Gastroesophageal sphincter (tissue), 4 donors: ENCODE measurements at places on chromosomes 3 and 15. TPM values are rescaled to one million over a fixed set of nuclear protein-coding genes. Genes with fewer than 3 reads are reported as not detected.
A peak's percentile ranks its signal among the peaks of the same experiment; 100 is the strongest.

Gene HYAL3
- total RNA-seq: 4.6 TPM

Gene ARID3B
- total RNA-seq: 6.9 TPM

Gene THPO
- not detected for total RNA-seq

Gene IGSF11
- 2.0 TPM for total RNA-seq

Gene CIDEC
- total RNA-seq: 12.4 TPM

Gene RASGRP1
- 0.79 TPM for total RNA-seq

Gene CA12
- total RNA-seq: 46.7 TPM

Gene CACNA2D2
- 0.31 TPM for total RNA-seq

Gene SUSD5
- 4.5 TPM for total RNA-seq

Gene LIPH
- 0.58 TPM for total RNA-seq

DNA sequence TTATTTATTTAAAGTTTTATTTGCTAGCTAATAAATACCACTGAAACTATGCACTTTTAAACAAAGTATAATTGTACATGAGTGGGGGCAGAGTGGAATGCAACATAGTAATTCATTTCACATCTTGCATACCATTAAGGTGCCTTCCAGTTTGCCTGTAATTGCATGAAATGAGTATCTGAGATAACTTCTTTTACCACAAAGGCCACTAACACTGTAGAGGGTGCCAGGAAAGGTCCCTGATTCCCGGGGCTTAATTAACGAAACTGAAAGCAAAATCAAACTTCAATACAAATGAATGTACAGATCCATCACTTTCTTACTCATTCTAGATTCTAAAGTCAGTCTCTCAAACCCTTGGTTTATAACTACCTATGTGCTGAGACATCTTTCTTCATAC is 2.1 kb downstream of the CD47 start:
- ATAC-seq: no peak

DNA sequence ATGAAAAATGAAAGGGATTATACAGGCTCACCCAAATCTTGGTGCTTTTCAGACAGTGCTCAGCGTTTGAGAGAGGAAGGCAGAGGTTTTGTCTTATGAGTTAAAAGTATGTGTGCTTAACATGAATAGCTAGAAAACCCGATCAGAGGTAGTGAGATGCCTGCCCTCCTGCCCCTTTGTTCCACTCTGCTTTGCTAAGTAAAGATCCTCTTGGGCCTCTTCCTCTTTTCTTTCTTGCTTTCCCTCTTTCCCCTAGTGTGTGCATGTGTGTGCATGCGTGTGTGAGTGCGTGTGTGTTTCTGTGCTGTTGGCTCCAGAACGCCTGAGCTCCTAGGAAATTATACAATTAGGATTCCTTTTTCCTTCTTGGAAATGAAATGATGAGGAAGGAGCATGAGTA is 261.3 kb upstream of the NR2E3 start:
- no peak for ATAC-seq

- ATAC-seq: no peak
Observed at GRCh38 chr15:66758844-66759243, 56.8 kb downstream of the SMAD6 start.

GRCh38 chr3:29334706-29335105 is 53.8 kb downstream of the RBMS3 start:
- ATAC-seq: no peak

DNA sequence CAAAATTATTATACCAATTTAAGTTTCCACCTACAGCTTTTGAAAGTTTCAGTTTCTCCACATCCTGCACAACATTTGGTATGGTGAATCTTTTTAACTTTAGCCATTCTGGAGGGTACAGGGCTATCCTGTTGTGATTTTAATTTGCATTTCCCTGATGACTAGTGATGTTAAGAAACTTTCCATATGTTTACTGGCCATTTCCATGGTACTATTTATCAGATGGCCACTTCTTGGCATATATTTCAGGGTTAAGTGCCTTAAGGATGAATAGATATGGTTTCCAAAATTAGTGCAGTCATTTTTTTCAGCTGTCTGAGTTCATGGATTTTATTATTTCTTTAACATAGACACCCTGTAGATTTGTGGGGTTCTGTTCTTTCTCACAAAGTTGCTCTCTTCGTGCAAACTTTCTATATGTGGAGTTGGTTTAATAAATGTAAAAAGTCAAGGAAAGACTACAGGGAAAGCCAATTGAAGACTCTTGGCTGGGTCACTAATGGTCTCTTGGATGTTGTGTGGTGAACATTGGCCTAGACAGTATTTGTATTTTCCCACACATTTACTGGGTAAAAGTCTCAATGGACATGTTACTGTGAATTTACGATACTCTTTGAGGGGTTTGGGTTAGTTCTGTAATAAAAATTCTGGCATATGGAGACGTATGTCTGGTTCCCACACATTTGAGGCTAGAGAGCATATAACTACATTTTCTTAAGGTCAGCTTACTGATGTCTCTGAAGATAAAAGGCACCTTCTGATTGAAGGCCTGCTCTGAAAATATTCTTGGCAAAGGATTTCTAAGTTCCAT is 147.5 kb upstream of the PDZRN3 start:
- ATAC-seq: no peak

DNA sequence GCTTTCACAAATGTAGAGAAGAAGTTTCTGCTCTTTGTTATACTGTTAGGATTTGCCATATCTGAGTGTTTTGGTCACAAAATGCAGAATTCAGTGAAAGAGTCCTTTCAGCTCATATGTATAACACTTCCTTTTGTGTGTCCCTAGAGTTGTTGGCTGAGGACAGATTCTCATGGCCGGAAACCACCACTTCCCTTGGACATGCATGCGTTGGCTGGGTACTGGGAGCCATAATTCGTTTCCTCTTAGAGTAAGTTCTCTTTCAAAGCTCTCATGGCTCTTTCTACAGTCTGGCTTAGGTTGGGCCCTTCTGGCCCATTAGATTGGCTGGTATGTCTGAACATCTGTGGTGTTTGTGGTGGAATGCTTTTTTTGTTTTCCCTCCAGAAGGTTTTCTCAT is 298.5 kb downstream of the DIPK2A start:
- ATAC-seq: no peak

- ATAC-seq: no peak
Observed at GRCh38 chr3:60893946-60894345, 357.3 kb downstream of the FHIT start.

DNA sequence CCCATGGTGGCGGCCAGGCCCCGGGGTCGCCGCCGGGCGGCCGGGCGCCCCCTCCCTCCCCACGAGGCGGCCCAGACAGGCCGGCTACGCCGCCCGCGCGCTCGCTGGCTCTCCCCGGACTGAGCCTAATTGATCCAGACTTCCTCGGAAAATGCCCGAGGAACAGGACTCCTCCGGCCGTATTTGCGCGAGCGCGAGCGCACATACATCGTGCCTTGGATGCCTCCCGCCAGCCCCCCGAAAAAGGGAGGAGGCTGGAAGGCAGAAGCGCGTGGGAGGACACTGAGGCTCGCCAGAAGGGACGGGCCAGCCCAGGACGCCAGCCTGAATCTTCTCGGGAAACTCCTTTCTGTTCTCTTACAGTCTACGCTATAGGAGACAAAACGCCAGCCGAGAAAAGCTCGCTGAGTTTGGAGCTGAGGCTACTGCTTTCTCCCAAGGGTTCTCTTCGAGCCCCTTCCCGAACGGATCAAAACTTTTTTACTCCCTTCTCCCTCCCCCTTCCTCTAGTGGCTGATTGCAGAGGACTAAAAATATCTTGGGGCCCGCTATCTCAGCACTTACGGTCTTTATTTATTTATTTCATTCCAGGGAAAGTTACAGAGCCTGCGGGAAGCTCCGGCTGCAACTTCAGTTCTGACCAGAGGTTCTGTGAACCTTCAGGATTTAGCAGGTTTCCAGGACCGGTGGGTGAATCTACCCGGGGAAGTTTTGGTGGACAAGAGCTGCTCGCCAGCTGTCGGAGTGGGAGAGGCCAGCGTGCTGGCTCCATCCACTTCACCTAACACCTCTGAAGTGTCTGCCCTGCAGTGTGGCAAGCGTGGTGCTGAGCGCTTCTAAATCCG is at the start of gene PDZRN3:
TSS of gene PDZRN3 (minus strand) at position 121 of the 845 bp plus-strand sequence.
- peak; percentile 73 for ATAC-seq

- no peak for ATAC-seq
Observed at GRCh38 chr15:39583596-39584265, 2.9 kb downstream of the THBS1 start.

- no peak for ATAC-seq
Observed at GRCh38 chr15:62142736-62143135, 22.3 kb downstream of the C2CD4B start.

DNA sequence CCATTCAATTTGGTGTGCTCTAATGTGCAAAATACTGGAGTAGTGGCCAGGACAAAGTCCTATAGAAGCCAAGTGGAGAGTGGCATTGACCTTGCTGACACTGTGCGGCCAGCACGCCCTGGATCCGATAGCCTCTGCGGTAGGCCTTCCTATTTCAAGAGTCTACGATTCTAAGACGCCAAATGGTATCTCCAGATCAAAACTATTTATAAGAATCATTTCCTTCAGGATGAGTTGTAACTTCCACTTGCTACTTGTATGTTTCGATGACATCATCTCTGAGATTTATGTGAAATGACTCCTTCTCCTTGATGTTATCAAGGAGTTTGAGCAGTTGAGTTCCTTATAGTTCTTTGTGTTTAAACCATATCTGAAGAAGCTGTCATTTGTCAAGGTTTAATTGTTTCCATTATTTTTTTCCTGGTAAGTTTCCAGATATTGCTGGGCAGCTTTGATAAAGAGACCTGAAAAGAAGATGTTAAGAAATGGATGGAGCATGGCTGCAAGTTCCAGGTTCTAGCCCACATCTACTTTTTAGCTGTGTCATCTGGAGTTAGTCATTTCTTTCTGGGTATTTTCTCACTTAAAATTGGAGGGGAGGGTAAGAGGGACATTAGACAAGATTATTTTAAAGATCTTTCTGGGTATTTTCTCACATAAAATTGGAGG is 71.8 kb downstream of the TMEM44 start:
- no peak for ATAC-seq

- ATAC-seq: no peak
Observed at GRCh38 chr3:71308836-71309235, 274.7 kb downstream of the FOXP1 start.

DNA sequence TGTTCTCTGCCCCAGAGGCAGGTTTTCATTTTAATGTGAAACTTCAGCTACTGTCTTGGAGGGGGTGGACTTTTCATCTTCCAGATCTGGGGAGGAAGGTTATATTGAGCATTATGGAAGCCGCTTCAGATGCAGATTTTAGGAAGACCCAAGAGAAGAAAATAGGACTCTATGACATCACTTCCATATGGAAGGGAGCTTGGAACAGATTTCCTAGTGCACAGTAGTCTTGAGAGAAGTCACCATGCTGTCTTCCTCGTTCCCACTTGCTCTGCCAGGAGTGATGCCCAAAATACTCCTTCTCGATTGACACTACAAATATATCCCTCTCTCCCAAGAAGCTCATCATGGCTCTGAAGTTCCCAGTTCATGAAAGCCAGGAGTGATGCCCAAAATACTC is 197.2 kb downstream of the ATP10A start:
- ATAC-seq: no peak

- peak; percentile 40 for ATAC-seq
Observed at GRCh38 chr15:59371458-59372351, 966 bp downstream of the MYO1E start.

DNA sequence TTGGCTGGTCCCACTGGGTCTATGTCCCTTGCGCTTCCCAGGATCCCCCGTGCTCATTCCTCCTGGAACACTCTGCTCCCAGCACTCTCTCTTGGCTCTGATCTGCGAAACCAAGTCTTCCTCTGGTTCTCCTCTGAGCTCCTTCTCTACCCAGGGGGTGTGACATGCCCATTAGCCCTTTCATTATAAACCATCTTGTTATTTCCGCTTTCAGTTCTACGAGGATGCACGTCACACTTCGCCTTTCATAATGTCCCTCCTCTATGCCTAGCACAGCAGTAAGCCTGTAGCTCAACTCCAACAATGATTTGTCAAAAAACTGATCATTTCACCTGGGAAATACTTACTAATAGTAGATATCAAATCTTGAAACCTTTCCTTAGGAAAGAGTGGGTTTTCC is 52.0 kb upstream of the RAD18 start:
- no peak for ATAC-seq

DNA sequence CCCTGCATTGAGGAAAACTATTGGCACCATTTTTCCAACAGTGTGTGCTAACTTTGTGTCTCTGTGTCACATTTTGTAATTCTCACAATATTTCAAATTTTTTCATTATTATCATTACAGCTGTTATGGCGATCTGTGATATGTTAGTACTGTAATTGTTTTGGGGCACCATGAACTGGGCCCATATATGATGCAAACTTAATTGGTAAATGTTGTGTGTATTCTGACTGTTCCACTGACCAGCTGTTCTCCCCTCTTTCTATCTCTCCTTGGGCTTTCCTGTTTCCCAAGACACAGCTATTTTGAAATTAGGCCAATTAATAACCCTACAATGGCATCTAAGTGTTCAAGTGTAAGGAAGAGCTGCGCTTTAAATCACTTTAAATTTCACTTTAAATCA is 2.2 kb upstream of the CYP8B1 start:
- no peak for ATAC-seq

DNA sequence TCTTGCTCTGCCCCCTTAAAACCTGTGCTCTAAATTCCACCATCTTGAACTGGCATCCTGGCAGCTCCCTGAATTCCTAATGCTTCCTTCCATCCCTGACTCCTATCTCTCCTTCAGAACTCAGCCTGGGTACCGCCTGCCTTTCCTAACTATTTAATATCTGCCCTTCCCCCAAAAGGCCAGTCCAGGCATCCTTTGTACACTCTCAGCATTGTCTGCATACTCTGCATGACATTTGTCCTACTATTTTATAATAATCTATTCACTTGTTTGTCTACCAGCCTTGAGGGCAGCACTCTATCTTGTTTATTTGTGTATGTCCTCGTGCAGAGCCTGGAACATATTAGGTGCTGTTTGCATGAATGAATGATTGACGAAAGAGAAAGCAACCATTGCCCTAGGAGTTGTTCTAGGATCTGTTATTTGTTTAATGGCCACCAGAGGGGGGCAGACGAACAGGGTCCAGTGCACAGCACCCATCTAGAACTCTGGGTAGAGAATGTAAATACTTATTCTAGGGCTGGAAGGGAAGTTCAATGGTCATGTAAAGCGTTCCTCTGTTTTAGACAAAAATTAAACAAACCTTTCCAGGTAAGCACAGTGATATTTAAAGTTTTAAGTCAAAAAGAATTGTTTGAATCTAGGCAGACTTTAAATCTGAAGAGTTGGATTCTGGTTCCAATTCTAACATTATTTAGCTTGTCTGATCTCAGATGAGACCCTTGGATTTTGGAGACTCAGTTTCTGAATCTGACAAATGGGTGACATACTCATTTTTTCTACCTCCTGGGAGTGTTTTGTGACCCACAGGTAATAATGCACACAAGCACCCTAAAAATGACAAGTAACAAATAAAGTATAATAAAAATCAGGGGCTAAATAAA is 125.8 kb upstream of the GALNT15 start:
- ATAC-seq: peak; percentile 62
